ENCODE measurements at places on chromosomes 2 and 18. TPM values are rescaled to one million over a fixed set of nuclear protein-coding genes. Genes with fewer than 3 reads are reported as not detected.

The SOX11 gene
- total RNA-seq: under 0.01 TPM

The SERPINB10 gene
- total RNA-seq: not detected

DNA sequence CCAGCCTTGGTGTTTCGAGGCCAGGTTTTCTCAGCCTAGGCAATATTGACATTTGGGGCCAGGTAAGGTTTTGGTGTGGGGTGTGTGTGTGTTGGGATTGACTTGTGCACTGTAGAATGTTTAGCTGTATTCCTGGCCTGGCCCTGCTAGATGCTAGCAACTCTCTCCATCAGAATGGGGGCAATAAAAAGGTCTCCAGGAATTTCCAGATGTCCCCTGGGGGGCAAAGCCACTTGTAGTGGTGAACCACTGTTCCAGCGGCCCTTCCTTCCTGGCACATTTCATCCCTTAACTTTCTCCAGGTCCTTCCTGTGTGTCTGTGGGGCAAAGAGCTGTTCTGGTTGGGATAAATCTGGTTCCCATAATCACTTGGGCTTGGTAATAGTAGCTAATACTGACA is 12.0 kb downstream of the LIPG start:
- H3K4me3 ChIP-seq: no peak overlapping the region
- no peak for DNase-seq
- no peaks in the 10 kb centered on the region for H3K27me3 ChIP-seq
- H3K4me1 ChIP-seq: no peaks in the 10 kb centered on the region
- no peaks in the 10 kb centered on the region for H3K36me3 ChIP-seq
- no peak overlapping the region for H3K27ac ChIP-seq

GRCh38 chr2:119407430-119408220 is 24.0 kb upstream of the TMEM37 start:
- no peaks in the 10 kb centered on the region for H3K27me3 ChIP-seq
- no peak overlapping the region for H3K27ac ChIP-seq

GRCh38 chr18:52216109-52216508 is 123.9 kb upstream of the DCC start:
- H3K4me1 ChIP-seq: no peaks in the 10 kb centered on the region
- H3K27me3 ChIP-seq: no peaks in the 10 kb centered on the region
- no peaks in the 10 kb centered on the region for H3K36me3 ChIP-seq
- H3K27ac ChIP-seq: no peak overlapping the region

DNA sequence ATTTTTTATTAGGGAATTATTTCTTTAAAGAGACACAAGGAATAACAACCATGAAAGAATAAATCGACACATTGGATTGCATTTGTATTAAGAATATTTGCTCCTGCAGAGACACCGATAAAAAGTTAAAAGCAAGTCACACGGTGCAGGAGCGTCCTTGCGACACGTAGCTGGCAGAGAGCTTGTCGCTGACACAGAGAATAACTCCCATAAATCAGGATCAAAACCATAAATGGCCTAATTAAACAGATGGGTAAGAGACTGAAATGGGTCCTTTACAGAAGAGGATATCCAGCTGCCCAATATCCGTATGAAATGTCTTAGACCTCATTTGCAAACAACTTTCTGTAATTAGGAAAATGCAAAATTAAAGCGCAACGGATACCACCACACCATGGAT is 126.1 kb upstream of the SNTG2 start:
- H3K4me1 ChIP-seq: no peaks in the 10 kb centered on the region
- no peaks in the 10 kb centered on the region for H3K36me3 ChIP-seq
- H3K27ac ChIP-seq: no peak overlapping the region
- no peaks in the 10 kb centered on the region for H3K27me3 ChIP-seq
- DNase-seq: no peak

DNA sequence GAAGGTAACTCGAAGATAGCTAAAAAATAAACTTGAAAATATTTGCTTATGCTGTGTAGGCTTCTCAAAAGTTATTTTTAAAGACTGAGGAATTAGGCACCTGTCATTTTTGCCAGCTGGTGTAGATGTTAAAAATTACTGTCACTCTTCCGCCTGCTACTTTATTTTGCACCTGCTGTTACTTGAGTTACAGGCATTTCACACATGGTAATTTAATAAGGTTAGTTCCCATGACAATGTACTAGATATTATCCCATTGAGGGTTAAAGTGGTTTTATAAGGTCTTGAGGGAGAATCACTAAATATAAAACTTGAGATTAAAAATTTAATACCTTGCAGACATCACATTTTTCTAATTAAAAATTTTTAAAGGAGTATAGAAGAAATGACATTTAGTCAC is 26.6 kb downstream of the MYL1 start:
- no peak overlapping the region for H3K4me3 ChIP-seq
- no peak for DNase-seq
- no peaks in the 10 kb centered on the region for H3K36me3 ChIP-seq
- no peaks in the 10 kb centered on the region for H3K27me3 ChIP-seq
- H3K27ac ChIP-seq: no peak overlapping the region

DNA sequence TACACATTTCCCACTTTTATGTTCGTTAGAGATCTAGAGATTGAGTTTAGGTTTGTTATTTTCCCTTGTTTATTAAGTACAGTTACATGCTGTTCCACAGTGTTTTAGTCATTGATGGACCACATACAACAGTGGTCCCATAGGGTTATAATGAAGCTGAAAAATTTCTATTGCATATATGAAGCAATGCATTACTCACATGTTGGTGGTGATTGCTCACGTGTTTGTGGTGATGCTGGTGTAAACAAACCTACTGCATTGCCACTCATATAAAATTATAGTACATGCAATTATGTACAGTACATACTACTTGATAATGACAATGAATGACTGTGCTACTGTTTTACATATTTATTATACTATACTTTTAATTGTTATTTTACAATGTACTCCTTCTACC is 51.0 kb upstream of the NXPH2 start:
- no peak overlapping the region for H3K27ac ChIP-seq
- H3K36me3 ChIP-seq: no peaks in the 10 kb centered on the region
- no peaks in the 10 kb centered on the region for H3K4me1 ChIP-seq
- no peak overlapping the region for H3K4me3 ChIP-seq

GRCh38 chr2:32136097-32136496 is 29.6 kb upstream of the SLC30A6 start:
- no peaks in the 10 kb centered on the region for H3K36me3 ChIP-seq
- no peak overlapping the region for H3K4me3 ChIP-seq
- H3K4me1 ChIP-seq: peaks cover 4% of the 10 kb centered on the region
- no peak overlapping the region for H3K27ac ChIP-seq

All from body of pancreas (tissue), 4 donors.